ENCODE measurements at places on chromosomes 5 and 9.

DNA sequence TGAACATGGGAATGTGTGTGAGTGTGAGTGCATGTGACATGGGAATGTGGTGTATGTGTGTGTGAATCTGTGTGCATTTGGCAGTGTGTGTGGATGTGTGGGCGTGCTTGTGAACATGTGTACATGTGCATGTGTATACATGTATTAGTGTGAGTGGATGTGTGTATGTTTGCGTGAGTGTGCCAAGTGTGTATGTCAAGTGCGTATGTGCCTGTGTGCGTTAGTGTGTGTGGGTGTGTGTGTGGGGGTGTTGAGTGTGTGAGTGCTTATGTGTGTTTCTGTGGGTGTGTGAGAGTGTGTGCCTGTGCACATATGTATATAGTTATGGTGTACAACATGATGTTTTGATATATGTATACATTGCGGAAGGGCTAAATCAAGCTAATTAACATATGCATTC, 244.3 kb downstream of the GADD45G start:
- no peak for DNase-seq

DNA sequence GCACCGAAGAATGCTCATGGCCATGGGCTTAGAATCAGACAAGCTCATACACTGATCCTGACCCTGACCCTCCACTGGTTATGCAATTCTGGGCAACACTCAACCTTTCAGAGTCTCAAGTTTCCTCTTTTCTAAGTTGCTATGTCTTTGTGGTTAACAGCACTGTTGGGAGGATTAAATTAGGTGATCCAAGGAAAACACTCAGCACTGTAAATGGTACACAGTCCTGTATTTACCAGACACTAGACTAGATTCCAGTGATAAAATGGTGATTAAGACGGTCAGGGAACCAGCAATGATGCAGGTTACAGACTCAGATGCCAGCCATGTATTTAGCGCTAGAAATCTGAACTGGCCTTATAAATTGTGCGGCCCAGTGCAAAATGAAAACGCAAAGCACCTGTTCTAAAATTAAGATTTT, 8.1 kb downstream of the ARL15 start:
- peak; percentile 42 for DNase-seq

DNA sequence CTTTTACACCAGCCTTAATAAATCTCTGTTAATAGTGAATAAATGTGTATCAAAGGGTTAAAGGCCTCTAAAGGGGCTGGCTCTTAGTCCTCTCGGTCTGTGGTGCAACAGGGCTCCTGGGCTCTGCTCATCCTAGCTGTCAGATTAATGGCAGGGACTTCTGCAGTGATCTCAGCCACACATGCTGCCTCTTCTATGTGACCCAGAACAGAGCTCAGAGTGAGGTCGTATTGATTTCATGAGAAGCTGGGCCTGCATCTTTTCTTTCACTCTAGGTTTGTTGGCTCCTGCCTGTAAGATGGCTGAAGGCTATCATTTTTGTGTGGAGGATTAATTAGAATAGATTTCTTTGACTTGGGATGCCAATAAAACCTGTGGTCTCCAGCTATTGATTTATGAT, 165.0 kb upstream of the GLRA1 start:
- DNase-seq, result no peak

- DNase-seq, result no peak
Measured at GRCh38 chr9:110319781-110320492, 17.7 kb downstream of the TXNDC8 start.

DNA sequence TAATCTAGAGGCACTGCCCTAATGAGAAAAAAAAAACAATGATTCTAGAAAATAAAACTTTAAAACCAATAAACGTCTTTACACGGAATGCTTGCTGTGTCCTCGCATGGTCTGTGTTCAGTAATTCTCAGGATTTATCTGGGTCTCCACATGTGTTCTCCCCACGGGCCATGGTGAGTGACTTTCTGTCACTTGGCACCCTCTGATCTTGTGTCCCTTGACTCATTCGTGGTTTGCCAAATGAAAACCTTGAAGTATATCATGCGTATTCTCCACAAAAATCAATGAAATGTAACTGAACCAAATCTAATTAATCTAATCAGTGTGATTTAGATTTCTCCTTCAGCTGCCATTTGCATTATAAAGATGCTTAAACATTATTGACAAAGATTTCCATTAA, 48.0 kb downstream of the UBE2QL1 start:
- DNase-seq, result no peak
